ENCODE measurements at places on chromosomes 2 and 18. TPM values are rescaled to one million over a fixed set of nuclear protein-coding genes. Genes with fewer than 3 reads are reported as not detected.

- no peak overlapping the region for H3K27ac ChIP-seq
- peak; percentile 10 for DNase-seq
- H3K36me3 ChIP-seq = peaks cover 27% of the 10 kb centered on the region
Measured at GRCh38 chr2:230170532-230170931, 49.3 kb downstream of the SP110 start.

DNA sequence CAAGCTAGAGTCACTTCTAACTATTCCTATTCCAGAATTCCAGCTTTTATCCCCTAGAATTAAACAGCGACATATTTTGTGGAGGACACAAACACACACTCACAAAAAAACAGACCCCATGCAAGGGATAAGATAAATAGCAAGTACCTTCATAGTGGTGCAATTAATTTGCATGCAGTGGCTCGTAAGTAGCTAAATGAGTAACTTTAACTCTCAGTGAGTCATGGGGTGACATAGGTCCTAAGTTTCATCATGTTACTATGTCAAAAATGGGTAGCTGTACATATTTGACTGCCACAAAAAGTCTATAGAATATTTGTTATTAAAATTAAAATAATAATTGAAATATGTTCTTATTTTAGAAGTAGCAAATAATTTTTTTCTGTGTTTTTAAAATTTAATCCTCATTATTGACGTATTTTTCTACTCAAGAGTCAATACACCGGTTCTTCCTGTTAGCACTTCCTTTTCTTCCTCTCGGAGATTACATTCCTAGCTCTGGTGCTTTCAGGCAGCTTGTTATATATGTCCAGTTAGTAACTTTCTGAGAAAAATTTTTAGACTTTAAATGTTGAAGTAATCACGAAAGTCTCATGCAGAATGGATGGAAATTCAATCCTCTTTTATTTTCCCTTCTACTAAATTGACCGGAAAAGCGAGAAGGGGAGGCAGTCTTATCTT lies 247.0 kb downstream of the KCNH7 start:
- H3K36me3 ChIP-seq = no peaks in the 10 kb centered on the region
- H3K4me1 ChIP-seq = no peaks in the 10 kb centered on the region
- no peak overlapping the region for H3K27ac ChIP-seq
- no peaks in the 10 kb centered on the region for H3K27me3 ChIP-seq

- no peak for DNase-seq
- no peaks in the 10 kb centered on the region for H3K4me1 ChIP-seq
- no peaks in the 10 kb centered on the region for H3K27me3 ChIP-seq
- peaks cover 42% of the 10 kb centered on the region for H3K36me3 ChIP-seq
Measured at GRCh38 chr18:10543277-10543676, 17.4 kb downstream of the NAPG start.

The KCNK3 gene
- total RNA-seq = 6.6 TPM

The CHRNA1 gene
- not detected for total RNA-seq

DNA sequence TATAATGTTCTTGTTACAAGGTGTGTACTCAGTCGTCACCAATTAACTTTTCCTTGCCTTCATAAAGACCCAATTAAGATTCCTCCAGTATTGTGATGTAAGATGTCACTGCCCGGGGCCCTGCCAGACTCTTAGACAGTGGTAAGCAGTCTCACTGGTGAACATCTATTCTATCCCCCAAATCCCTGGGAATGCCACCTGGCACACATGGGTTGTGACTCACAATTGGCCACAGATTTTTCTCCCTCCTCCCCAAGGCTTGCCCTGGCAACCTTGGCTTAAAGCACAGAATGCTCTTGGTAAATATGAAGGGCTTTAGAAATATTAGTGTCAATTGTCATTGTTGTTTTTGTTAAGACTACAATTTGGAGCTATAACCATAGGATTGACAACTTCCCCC lies 287.9 kb downstream of the ETAA1 start:
- no peaks in the 10 kb centered on the region for H3K4me1 ChIP-seq
- H3K27me3 ChIP-seq = no peaks in the 10 kb centered on the region
- H3K27ac ChIP-seq = no peak overlapping the region

- H3K36me3 ChIP-seq = peaks cover 15% of the 10 kb centered on the region
- no peaks in the 10 kb centered on the region for H3K27me3 ChIP-seq
Measured at GRCh38 chr2:9593925-9594324, 36.9 kb downstream of the YWHAQ start.

The FKBP1B gene
- total RNA-seq = 3.6 TPM

- no peak overlapping the region for H3K27ac ChIP-seq
- H3K4me3 ChIP-seq = no peak overlapping the region
- H3K27me3 ChIP-seq = no peaks in the 10 kb centered on the region
- no peaks in the 10 kb centered on the region for H3K4me1 ChIP-seq
- H3K36me3 ChIP-seq = no peaks in the 10 kb centered on the region
Measured at GRCh38 chr2:205270689-205271088, 411.6 kb upstream of the NRP2 start.

DNA sequence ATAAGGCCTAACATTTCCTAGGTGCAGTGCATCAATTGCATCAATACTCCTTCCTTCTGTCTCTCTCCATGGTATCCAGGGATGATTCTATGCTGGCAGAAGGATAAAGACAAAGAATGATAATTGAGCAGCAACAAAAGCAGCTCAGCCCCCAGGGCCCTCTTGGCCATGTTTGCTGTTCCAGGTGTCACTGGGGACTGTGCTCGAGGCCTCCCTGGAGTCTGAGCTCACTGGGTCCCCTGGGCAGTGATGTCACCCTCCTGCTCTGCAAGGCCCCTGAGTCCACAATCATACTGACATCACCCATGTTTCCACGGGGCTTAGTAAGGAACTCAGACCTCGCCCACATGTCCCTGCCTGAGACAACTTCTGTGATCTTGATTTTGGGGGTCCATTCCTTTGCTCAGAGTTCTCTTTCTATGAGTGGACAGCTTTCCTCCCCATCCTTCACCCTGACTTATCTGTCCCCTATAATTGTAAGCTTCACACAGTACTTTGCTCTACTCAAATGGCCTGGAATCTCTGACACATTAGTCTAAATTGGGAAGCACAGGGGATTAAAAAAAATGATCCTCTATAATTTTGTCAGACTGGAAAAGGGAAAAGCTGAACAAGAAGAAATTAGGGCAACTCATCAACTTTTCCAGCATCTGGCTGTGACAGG lies 15.8 kb upstream of the EXOC6B start:
- H3K27me3 ChIP-seq = no peaks in the 10 kb centered on the region
- no peaks in the 10 kb centered on the region for H3K4me1 ChIP-seq
- H3K4me3 ChIP-seq = no peak overlapping the region
- H3K36me3 ChIP-seq = no peaks in the 10 kb centered on the region
- no peak for DNase-seq

The CPO gene
- not detected for total RNA-seq

- H3K27me3 ChIP-seq = no peaks in the 10 kb centered on the region
- H3K4me3 ChIP-seq = no peak overlapping the region
- no peak for DNase-seq
- H3K4me1 ChIP-seq = no peaks in the 10 kb centered on the region
Measured at GRCh38 chr18:75063615-75064512, 145.1 kb downstream of the PTGR3 start.

The GRHL1 gene
- total RNA-seq = 13.7 TPM

- no peak overlapping the region for H3K4me3 ChIP-seq
- H3K36me3 ChIP-seq = no peaks in the 10 kb centered on the region
- H3K4me1 ChIP-seq = no peaks in the 10 kb centered on the region
- H3K27ac ChIP-seq = no peak overlapping the region
- H3K27me3 ChIP-seq = no peaks in the 10 kb centered on the region
Measured at GRCh38 chr18:33812186-33812585, 234.2 kb downstream of the ASXL3 start.

- no peak for DNase-seq
- no peak overlapping the region for H3K27ac ChIP-seq
- no peak overlapping the region for H3K4me3 ChIP-seq
- H3K27me3 ChIP-seq = no peaks in the 10 kb centered on the region
- no peaks in the 10 kb centered on the region for H3K36me3 ChIP-seq
Measured at GRCh38 chr18:54086046-54086802, 138.2 kb downstream of the MBD2 start.

The PSMA8 gene
- 0.14 TPM for total RNA-seq

GRCh38 chr2:447902-448665 lies 160.2 kb upstream of the ALKAL2 start:
- no peaks in the 10 kb centered on the region for H3K27me3 ChIP-seq
- no peaks in the 10 kb centered on the region for H3K36me3 ChIP-seq
- DNase-seq = no peak
- no peak overlapping the region for H3K27ac ChIP-seq
- no peak overlapping the region for H3K4me3 ChIP-seq
- H3K4me1 ChIP-seq = no peaks in the 10 kb centered on the region

GRCh38 chr2:173590276-173590861 lies 235.7 kb downstream of the CDCA7 start:
- H3K4me3 ChIP-seq = no peak overlapping the region
- no peak overlapping the region for H3K27ac ChIP-seq
- DNase-seq = no peak
- no peaks in the 10 kb centered on the region for H3K27me3 ChIP-seq
- H3K36me3 ChIP-seq = no peaks in the 10 kb centered on the region

The PDE11A gene
- total RNA-seq = 5.9 TPM

DNA sequence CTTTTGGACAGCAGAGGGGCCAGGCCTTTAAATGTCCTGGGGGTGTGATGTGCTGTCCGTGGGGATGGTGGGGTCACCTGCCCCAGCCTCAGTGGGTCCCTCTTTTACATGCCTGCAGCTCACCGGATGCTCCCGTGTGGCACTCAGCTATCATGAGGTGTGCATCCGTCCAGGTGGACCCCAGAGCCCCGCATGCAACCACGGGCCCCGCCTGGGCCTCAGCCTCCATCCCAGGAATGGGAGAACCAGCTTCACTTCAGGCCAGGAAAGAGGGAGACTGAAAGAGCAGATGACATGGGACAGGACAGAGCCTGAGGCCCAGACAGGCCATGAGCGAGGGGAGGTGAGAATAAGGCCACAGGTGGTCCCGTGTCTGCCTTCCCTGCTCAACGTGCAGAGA lies 37.5 kb downstream of the RAMP1 start:
- no peaks in the 10 kb centered on the region for H3K27me3 ChIP-seq
- no peak overlapping the region for H3K4me3 ChIP-seq
- H3K36me3 ChIP-seq = no peaks in the 10 kb centered on the region
- no peak overlapping the region for H3K27ac ChIP-seq
- DNase-seq = no peak
- peaks cover 9% of the 10 kb centered on the region for H3K4me1 ChIP-seq

DNA sequence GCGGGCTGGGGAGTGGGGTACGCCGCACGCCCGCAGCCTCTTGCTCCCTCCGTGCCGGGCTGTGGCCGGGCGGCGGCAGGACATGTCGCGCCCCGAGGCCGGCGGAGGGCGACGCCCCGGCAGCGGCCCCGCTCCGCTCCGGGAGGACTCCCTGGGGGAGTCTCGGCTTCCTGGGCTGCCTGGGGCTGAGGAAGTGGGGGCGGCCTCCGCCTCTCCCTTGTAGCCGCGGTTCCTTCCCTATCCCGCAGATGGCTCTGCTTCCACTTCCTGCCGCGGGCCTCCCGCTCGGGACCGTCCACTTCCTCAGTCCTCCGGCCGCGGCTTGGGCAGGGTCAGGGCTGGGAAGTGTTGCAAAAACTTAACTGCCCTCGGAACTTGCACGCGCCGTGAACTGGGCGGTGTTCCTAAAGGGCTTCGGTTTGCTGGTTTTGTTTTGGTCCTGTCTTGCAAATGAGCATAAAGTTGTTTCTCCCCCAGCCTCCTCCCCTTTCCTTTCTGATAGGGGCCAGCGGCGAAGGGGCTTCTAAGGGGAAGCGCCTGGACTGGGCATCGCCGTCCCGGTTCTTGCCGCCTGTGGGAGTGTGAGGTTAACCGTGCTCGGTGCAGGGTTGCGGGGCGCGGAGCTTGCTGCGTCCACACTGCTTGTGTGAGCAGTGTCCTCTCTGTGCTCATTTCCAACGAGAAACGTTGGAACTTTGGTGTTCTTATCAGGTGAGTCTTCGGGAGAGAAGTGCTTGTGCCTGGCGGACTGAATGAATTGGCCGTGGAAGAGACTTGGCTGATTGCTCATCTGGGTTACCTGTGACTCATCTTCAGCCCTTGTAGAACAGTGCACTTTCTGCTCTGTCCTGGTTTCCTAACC lies 600 bp downstream of the RALB start:
- peak; percentile 59 for DNase-seq
- no peaks in the 10 kb centered on the region for H3K4me1 ChIP-seq
- no peaks in the 10 kb centered on the region for H3K36me3 ChIP-seq
- peak overlapping the region; percentile 81 for H3K27ac ChIP-seq
- no peaks in the 10 kb centered on the region for H3K27me3 ChIP-seq
- peak overlapping the region; percentile 91 for H3K4me3 ChIP-seq

DNA sequence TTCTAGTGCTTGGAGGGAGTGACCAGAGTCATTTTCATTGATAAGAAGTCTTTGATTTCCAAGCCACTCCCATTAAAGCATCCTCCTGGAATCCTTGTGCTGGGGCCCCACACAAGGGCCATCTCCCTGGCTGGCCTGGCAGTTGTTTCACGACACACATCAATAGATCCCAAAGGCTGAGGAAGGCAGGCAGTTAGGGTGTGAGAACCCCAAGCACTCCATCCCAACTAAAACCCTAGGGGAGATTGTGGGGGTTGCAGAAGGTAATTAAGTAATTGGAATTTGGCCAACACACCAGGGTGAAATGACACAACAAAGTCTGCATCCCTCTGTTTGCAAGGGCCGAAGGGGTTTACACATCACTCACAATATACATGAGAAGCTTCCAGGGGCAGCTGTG lies 578.1 kb upstream of the SYT4 start:
- H3K27me3 ChIP-seq = no peaks in the 10 kb centered on the region
- H3K4me3 ChIP-seq = no peak overlapping the region
- H3K27ac ChIP-seq = no peak overlapping the region
- no peaks in the 10 kb centered on the region for H3K36me3 ChIP-seq
- DNase-seq = no peak

DNA sequence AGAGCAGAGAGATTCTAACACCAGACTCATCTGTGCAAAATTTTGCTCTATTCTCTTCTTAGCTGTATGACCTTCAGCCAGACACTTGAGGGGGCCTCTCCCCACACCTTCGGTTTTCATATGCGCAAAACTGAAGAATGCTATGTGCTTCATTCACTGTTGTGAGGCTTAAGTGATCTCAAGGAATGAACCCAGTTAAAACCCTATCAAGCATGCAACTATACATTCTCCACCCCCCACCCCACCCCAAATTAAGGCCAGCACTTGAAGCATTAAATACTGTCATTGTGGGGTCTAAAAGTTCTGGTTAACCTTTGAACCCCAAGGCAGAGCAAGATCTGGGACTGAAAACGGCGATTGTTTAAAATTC lies 10.0 kb downstream of the PCARE start:
- DNase-seq = no peak
- no peak overlapping the region for H3K27ac ChIP-seq
- no peaks in the 10 kb centered on the region for H3K27me3 ChIP-seq
- H3K4me1 ChIP-seq = no peaks in the 10 kb centered on the region
- no peak overlapping the region for H3K4me3 ChIP-seq

- no peaks in the 10 kb centered on the region for H3K27me3 ChIP-seq
- H3K4me1 ChIP-seq = no peaks in the 10 kb centered on the region
- H3K36me3 ChIP-seq = no peaks in the 10 kb centered on the region
- no peak overlapping the region for H3K27ac ChIP-seq
- H3K4me3 ChIP-seq = no peak overlapping the region
Measured at GRCh38 chr18:55981712-55982475, 393.9 kb upstream of the TCF4 start.

The NCKAP5 gene
- total RNA-seq = 2.7 TPM

DNA sequence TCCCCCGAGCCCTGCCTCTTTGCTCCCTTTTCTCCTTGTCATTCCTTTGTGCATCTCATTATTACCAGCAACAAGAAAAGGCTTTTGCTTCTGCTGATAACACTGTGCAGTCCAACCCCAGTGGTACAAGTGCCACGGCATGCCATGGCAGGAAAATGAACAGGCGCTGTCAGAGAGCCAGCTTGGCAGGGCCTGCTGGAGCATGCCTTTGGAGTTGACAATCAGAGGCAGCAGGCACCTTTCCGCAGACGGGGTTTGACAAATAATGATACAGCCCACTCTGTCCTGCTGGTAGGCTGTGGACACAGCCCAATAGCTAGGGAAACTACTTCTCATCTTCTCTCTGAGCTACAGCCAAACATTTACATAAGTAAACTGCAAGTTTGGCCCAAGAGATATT lies 243.9 kb upstream of the LRRTM1 start:
- DNase-seq = no peak
- H3K27me3 ChIP-seq = no peaks in the 10 kb centered on the region
